ENCODE measurements at places on chromosomes 16 and 17.

DNA sequence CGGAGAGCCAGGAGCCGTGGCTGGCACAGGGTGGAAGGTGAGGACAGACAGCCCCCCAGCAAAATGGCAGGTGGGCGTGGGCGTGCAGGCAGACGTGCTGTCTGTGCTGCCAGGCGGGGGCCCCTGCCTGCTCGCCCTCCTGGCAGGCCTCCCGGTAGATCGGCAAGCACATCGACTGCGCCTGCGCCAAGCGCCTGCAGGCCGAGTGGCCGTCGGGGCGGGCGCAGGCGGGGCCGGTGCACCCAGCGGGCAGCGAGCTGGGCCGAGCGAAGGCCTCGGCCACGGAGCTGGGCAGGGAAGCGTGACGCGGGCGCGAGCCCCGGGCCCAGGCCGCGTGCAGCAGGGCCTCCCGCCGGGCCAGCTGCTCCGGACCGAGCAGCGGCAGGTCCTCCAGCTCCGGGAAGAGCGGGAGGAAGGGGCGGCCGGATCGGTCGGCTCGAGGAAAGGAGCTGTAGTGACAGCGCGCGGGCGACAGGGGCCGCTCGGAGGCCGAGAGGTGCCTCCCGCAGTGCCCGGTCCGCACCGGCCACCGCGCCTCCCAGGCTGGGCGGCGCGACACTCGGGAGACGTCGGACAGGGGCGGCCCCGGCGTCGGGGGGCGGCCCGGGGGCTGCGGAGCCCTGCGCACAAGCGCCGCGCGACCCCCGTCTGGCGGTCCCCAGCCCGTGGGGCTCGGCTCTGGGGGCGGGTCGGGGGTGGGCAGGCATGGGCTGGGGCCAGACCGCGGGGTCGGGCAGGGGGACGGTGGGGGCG lies 16.9 kb downstream of the GRIN2C start:
- peak; percentile 89 for DNase-seq

- no peak for DNase-seq
These were observed 8.6 kb downstream of the HIC1 start for GRCh38 chr17:2063261-2064146.

- DNase-seq: no peak
These were observed 806 bp upstream of the CYB561 start for GRCh38 chr17:63446753-63447470.

DNA sequence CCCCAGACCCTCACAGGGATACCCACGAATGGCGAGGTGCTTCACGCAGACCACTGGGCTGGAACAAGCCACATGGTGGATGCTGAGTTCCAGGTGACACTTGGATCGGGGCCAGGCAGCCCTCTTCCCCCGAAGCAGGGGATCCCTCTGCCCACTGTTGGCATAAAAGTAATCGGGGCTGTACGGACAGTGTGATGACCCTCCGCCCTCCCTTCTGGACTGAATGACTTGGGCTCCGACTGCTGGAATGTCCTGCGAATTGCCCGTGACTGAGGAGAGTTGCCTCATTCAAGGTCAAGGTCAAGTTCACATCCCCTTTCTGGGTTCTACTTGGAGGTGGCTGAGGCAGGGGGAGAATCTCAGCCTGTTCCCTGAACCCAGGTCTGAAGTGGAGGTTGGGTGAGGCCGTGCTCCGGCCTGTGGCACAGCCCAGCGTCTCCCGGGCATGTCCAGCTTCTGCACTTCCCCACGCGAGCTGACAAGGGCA lies 28.5 kb upstream of the CREBBP start:
- DNase-seq: no peak

DNA sequence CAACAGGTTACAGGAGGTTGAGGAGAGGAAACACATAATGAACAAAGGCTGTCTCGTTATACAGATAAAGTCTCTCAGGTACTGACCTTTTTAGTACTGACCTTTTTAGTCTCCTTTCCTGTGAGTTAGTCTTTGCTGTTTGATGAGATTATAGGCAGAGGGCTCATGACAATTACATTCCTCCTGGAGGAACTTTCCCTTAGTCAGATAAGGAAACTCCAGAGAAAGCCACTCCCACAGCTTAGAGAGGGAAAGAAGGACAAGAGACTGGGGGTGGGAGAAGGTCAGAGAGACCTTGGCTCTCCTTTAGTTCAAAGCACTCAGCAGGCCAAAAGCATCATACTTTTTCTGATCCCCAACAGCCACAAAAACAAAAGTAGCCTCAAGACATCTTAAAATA lies 15.3 kb upstream of the PSMD7 start:
- no peak for DNase-seq

GRCh38 chr17:45143094-45143670 lies 5.1 kb upstream of the HEXIM1 start:
- no peak for DNase-seq

DNA sequence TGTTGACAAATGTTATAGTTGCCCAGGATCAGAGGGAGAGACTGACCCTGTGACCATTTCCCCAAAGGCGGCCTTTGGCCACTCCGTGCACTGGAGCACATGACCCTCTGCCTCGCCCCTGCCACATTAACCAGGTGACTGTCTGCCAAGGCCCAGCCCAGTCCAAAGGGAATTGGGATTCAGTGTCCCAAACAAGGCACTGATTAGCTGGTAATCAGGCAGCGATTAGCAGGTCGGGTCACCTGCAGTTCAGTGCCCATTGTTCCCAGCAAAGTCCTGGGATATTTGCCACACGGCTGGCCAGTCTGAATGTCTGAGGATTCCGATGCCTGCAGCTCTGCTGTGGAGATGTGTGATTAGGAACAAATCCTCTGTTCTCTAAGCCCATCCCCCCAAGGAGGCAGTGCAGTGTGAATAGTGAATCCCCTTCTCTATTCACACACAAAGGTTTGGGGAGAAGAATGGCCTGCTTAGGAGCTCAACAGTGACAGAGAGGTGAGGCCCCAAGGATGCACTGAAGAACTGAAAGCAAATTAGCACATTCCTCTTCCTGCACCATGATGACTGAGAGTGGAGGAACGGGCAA lies 123.1 kb upstream of the MAF start:
- DNase-seq: no peak

GRCh38 chr17:68595986-68596385 lies 5.2 kb downstream of the FAM20A start:
- no peak for DNase-seq

GRCh38 chr16:48914070-48914469 lies 304.1 kb upstream of the N4BP1 start:
- DNase-seq: peak; percentile 42

DNA sequence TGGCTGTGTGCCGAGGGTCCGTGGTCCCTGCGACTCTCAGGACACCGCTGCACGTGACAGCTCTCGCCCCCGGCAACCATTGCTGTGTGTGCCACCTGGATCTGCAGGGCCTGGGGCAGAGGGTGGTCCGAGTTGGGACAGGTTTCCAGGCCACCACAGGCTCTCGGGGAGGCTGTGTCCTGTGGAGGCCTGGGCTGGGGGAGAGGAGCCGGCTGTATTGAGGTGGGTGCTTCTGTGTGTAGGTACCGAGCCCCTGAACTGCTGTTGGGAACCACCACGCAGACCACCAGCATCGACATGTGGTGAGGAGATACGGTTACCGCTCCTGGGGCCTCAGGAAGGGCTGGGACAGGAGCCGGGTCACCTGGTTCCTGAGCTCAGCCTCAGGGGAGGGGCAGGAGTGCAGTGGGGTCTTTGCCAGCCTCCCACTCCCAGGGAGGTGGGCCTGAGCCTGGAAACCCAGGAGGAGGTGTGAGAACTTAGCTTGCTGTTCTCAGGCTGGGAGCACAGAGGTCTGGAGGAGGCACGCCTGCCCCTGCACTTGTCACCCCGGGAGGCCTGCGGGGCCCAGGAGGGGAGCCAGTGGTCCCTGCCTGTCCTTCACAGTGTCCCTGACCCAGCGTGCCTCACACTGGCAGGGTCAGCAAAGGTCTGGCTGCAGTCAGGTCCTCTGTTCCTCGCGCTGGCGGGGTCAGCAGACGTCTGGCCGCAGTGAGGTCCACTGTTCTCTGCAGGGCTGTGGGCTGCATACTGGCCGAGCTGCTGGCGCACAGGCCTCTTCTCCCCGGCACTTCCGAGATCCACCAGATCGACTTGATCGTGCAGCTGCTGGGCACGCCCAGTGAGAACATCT lies 7.3 kb downstream of the SPATA2L start:
- no peak for DNase-seq

- DNase-seq: peak; percentile 78
These were observed 175.5 kb downstream of the KATNIP start for GRCh38 chr16:27725236-27726000.

DNA sequence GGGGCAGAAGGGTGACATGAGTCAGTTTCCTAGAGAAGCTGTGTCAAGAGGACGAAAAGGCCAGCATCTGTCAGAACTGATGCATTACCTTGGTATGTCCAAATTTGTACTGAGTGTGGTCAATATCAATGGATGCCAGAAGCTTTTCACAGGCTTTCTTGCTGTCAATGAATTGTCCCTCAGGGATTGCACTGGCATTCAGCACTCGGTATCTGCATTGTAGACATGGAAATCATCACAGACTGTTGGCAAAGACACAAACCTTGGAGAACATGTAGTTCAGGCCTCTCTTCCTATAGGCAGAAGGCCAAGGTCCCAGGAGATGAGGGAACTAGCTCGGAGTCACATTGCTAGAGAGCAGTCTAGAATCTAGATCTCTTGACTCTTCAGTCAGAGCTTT lies 16.6 kb downstream of the MYH3 start:
- no peak for DNase-seq

GRCh38 chr16:86296256-86296655 lies 214.1 kb upstream of the FOXF1 start:
- DNase-seq: no peak

DNA sequence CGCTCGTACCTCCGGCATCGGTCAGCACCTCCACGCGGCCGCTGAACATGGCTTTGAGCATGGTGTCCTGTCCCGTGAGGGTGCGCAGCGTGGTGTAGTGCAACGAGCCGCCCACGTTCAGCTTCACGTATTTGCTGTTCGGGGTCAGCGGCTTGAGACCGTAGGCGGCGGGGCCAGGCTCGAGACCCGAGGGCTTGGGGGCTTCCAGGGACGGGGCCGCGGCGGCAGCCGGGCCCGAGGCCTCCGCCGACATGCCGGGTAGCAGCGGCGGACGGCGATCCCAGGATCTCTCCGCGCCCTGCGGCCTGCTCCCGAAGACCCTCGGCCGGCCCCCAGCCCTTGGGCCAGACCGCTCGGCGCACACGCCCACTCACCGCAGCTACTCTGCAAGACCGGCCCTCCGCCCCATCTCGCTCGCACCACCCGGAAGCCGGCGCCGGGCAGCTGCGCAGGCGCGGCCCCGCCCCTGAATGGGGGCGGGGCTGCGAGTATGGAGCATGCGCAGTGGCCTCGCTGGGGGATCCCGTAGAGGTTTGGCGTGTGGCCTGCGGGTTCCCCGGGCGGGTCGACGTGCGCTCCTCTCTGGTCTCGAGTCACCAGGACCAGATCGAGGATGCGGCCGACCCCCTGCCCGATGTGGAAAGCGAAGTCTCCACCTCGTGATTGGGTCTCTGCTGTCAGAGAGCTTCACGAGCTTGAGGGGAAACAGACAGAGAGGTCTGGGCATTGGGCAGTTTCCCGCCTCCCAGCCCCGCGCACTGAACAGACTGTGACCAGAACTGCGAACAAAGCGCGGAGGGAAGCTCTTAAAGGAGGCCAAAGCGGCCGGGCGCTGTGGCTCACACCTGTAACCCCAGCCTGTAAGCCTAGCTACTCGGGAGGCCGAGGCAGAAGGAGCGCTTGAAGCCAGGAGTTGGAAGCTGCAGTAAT lies at the start of gene KCTD13:
Gene KCTD13, minus strand, starts transcription at position 446 of the 930 bp plus-strand sequence. Its CDS starts 193 bp downstream, at position 253.
- DNase-seq: peak; percentile 79

DNA sequence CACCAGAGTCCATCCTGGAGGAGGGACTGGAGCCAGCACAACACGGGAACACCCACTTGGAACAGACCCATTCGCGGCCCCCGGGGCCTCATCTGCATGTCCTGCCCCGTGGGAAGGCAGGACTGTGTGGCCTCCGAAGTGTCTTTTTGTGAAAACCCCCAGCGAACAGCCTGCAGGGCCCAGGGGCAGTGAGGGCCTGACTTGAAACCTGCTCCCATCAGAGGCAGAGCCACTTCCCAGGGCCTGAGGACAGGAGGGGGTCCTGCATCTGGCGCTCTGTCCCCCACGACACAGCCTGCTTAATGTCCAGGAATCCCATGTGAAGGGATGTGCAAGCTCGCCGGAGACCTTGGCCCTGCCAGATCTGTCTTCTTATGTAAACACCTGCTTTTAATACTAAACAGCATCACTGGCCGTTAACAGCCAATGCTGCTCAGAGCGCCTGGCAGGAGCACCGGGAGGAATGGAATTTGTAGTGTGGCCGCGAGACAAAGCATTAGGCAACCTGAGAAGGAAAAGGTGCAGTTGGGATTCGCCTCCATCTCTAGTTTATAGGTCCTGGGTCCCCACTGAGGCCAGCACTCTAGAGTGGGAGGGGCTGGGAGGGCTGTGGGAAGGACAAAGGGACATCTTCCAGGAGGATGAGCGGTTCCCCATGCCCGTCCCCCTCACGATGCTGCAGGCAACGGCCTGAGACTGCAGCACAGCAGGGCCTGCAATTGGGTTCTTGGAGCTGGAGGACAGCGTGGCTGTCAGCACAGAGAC lies 9.6 kb upstream of the EVPL start:
- DNase-seq: no peak

- no peak for DNase-seq
These were observed 48.7 kb downstream of the GSG1L start for GRCh38 chr16:28014851-28015250.

- DNase-seq: no peak
These were observed 1.2 kb upstream of the WIPI1 start for GRCh38 chr17:68458260-68459036.

DNA sequence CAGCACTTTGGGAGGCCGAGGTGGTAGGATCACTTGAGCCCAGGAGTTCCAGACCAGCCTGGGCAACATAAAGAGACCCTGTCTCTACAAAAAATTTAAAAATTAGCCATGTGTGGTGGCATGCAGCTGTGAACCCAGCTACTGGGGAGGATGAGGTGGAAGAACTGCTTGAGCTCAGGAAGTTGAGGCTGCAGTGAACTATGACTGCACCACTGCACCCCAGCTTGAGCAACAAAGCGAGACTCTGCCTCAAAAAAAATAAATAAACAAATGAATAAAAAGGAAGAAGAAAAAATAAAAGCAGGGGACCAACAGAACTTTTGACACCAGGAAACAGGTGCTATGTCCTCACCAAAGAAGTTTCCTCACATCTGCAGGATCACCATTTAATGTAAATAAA lies 14.2 kb downstream of the TERF2 start:
- DNase-seq: no peak

DNA sequence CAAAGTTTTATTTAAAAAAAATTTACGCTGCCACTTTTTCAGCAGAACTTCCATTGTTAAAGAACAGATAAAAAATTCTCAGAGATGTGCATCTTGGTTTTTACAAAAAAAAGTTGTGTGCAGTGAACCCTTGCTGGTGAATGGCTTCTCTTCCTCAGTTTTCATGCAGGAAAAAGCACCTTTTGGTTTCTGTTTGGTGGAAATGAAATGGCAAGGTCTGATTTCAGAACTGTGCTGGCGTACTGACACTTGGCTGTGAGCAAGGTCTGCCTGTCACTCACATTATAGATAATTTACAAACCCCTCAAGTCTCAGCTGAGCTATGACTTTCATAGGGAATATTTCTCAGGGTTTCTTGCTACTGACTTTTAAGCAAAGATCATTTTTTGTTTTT lies 5.7 kb upstream of the SALL1 start:
- no peak for DNase-seq

GRCh38 chr17:73722165-73722564 lies 77.9 kb upstream of the SDK2 start:
- peak; percentile 35 for DNase-seq
